ENCODE measurements at places on chromosomes 6 and 20.

- DNase-seq, result no peak
These were observed 2.8 kb downstream of the PDE10A start for GRCh38 chr6:165659945-165660856.

DNA sequence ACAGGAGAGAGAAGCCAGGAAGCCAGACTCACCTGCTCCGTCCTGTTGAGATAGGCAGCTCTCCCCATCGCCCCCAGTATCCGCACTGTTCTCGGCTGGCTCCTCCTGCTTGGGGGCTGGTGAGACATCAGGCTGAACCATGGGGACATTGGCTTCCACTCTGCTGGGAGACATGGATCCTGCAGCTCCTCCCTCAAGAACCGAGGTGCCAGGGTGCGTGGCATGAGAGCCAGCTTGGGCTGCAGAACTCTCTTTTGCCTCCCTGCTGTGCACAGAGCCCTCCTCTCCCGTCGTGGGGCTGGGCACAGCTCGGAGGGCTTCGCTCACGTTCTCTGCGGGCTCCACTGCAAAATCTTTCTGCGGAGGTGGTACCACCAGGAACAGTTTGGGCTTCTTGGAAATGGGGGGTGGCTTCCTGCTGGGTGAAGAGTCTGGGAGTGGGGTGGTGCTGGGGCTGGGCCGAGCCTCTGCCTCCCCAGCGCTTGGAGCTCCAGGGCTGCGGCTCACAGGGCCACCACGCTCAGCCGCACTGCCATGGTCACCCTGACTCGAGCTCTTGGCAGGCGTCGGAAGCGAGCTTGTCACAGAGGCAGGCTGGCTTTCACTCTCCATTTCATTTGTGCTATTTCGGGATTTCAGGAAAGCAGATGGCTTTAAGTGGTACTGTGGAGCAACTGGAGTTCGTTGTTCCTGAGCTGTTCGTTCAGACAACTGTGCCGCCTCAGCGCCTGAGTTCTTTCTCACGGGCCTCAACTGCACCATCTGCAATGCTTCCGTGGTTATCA, 26.5 kb downstream of the HEBP2 start:
- no peak for DNase-seq

GRCh38 chr6:20135677-20136268, 76.5 kb downstream of the MBOAT1 start:
- no peak for DNase-seq

GRCh38 chr6:56222499-56222898, 24.9 kb downstream of the COL21A1 start:
- no peak for DNase-seq

Data from epithelial cell of prostate (primary cell).